CD4-positive, alpha-beta T cell treated with Interleukin-1 beta for 1 hour (primary cell): ENCODE measurements at places on chromosomes 6 and 20.

DNA sequence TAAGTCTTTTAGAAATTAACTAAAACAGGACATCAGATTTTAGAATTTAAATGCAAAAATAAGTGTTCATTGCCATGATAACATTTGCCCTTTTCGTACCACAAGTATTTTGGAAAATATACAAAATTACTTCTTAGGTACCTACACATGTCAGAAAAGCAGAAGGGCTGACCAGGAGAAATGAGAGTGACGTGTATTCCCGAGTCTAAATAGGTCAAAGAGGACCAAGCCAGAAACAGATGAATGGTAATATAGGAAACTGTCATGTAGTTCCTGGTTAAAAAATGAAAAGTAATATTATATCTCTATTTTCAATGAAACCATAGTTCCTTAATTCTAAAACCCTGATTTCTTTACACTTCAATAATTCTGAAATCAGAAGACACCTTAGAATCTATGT is 126.2 kb downstream of the IPCEF1 start:
- no peak for DNase-seq

GRCh38 chr6:2857580-2858337 is 16.1 kb upstream of the SERPINB1 start:
- DNase-seq = peak; percentile 80

DNA sequence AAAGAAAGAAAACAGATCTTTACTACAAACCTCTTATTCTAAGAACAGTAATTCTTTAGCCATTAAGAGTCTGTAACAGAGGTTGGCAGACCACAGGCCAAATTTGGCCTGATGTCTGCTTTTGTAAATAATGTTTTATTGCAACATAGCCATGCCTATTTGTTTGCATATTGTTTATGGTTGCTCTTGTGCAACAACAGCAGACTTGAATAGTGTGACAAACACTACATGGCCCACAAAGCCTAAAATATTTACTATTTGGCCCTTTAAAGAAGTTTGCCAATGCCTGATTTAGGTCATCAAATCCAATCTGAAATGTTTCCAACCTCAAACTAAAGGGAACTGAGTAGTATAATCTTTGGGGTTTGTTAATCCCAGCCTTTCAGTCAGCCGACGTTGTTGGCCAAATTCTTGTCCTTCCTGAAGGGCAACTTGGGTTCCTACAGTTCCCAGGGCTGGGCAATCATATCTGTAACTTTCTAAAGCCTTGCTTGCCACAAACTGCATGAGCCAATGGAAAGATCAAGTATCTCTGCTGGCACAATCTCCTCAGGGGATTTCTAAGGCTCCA is 33.9 kb upstream of the TBC1D20 start:
- DNase-seq = no peak

GRCh38 chr20:17917832-17918618 is 50.6 kb downstream of the SNX5 start:
- DNase-seq = no peak

DNA sequence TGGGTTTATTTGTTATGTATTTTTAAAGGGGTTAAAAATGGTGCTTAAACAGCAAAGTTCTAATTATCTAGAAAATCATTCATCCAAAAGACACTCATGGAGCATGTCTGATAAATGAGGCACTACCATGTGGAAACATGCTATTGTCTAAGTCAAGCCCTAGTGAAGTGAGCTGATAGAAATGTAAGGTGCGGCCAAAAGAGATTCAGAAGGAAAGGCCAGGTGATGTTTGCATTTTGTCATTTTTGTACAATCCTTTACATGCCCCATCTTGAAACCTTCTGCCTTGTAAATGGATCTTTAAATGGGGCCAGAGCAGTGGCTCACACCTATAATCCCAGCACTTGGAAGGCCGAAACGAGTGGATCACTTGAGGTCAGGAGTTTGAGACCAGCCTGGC is 77.3 kb downstream of the PLCG1 start:
- DNase-seq = no peak

DNA sequence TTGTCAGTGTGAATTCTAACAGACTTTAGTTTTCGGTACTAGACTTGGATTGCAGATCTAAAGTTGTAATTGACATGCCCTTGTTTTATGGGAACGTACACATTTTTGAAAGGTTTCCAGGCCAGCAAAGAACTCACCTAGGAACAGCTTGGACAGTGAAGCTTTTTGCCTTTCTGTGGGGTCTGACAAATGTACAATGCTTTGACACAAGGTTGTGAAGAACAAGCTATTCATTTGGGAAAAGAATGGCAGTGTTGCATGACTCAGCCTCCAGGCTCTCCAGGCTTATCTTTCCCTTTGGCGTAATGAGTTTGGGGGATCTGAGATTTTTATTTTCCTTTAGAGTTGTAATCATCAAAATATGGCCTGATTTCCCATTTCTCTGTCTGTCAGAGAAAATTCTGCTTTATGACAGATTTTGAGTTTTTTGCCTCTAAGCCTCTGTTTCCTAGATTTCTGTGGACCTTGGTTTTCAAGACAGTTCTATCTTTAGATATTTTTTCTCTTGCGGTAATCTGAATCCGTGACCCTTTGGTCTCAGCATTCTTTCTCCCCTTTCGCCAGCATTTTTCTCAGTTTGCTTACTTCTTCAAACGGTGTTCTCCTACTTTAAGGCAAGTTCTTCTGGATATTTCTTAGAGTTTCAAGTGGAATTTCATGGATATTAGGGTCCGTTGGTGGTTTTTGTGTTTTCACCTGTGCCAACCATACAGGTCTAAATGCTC is 221.0 kb downstream of the ADGB start:
- DNase-seq = no peak

DNA sequence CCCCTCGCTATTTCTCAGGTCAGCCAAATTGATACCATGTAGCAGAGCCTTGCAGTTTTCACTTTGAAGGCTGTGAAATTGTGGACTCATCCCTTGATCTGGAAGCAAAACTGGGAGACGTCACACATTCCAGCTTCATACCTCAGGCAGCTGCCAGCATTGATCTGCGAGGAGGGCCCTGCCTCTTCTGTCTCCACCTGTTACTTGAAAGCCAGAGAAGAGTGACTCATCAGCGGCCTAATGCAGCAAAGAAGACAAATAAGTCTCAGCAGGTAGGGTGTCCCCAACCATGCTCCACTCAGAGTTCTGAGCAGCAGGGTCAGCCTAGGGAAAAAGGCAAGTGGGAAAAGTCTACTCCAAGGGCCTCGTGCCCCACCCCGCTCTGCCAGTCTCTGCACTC is 69.4 kb upstream of the BMP2 start:
- DNase-seq = no peak

DNA sequence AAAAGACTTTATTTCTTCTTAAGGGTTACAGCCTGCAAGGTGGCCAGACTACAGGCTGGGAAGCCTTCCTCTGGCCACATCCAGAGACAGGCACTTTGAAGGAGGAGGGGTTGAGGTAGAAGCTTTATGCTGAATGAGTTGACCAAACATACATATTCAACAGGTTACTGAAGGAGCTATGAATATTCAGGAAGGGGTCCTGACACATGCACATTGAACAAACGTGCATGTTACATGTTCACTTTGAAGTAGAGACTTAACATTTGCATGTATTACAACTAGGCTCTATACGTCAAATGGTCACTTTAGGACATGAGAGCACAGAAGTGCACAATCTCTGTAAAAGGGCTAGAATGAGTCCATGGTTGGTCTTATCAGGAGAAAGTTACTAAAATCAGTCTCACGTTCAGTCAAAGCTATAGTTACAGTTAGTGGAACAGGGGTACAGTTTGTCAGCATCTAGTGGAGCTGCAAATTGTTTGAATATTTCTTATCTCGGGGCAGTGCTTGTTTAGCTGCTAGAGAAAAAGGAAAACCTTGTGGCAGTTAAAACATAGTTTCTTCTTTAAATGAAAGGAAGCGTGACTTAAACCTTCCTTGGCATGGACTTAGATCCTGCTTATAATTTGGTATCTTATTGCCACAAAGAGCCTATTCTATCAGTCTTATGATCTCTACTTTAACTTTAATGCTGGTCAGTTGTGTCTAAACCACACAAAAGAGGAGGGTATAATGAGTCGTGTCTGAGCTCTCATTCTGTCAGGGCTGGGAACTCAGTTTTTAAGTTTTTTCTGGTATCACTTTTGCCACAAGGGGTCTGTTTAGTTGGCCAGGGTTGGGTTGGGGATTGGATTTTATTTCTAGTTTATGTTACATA is 4.6 kb upstream of the ZSCAN9 start:
- no peak for DNase-seq

DNA sequence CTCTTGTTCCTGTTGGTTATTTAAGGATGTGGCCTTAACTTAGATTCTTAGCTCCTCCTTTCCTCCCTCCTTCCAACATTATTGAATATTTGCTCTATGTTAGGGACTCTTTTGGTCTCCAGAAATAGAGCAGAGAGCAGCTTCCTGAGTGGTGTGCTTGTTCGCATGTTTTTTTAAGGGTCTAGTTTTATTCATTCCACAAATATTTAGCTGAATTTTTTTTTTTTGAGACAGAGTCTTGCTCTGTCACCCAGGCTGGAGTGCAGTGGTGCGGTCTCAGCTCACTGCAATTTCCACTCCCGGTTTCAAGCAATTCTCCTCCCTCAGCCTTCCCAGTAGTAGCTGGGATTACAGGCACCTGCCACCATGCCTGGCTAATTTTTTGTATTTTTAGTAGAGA is 169.2 kb downstream of the ZFAND3 start:
- no peak for DNase-seq

DNA sequence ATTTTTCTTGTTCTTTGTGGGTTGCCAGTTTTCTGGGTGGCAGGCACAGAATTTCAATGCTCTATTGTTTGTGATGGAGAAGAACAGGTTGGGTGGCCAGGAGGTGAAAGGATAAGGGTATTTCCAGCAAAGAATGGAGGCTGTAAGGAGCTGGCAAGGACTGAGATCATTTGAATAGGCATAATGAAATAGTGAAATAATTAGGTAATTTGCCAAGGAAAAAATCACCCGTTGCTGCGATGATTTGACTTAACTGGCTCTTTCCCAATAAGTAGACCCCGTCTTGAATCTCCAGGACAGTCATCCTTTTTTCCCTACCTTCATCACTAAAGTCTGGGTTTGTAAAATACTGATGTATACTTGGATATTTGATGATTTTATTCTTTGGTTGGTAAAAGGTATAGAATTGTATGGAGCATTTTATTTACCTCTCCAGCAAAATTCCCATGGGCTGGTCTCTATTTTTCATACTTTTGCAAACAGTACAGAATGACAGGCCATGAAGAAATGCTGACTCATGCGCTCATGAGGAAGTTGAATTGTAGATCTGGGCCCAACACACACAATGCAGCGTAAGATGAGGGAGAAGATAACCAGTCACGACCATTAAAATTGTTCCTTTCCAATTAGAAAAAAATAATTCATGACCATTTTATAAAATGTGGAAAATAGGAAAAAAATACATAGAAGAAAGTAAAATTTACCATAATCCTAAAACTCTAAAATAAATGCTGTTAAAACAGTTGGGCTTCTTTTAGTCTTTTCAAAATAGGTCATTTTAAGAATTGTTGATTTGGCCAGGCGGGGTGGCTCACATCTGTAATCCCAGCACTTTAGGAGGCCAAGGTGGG is 2.4 kb upstream of the GCNT2 start:
- no peak for DNase-seq

DNA sequence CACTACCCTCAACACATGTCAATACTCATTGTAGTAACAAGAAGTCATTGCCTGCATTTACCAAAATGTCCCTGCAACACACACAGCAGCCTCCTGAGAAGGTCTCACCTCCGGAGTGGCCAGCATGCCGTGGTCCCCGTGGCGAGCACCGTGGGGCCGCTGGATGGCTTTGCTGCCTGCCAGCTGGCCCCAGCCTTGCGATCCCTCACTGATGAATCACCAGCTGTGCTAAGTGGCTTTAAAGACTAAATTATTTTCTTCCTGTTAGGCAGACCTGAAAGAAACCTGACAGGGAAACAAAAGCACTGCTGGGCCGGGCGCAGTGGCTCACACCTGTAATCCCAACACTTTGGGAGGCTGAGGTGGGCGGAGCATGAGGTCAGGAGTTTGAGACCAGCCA is 306.7 kb downstream of the CDH4 start:
- DNase-seq = no peak

DNA sequence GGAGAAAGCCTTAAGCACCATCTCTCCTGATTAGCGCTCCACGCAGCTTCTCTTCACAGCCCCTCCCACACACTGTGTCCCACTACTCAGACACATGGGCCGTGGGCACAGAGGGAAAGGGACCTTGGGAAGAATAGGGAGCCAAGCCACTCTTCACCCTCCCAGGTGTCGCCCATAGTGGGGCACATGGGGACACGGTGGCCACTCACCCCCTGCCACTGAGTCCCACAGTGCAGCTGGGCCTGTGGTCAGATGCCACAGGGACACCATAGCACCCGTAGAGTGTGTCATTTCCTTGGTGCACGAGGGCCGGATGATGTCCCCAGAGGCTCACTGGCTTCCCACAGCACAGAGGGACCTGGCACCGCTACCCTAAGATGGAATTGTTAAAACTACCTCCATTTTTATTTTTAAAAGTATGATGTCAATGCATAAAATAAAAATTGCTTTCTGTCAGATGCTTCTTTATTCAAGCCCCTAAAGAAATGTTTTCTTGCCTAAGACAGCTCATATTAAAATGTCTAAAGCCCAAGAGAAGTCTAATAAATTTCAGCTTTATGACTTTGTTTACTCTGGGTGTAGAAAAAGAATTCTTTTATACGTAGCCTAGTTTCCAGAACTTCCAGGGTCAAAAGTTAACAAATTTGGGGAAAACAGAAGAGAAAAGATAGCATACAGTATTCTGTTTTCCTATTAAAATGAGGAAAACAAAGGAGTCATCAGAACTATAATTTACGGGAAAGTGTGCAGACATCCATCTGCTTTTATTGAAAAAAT is 191.0 kb upstream of the SNX9 start:
- DNase-seq = no peak

DNA sequence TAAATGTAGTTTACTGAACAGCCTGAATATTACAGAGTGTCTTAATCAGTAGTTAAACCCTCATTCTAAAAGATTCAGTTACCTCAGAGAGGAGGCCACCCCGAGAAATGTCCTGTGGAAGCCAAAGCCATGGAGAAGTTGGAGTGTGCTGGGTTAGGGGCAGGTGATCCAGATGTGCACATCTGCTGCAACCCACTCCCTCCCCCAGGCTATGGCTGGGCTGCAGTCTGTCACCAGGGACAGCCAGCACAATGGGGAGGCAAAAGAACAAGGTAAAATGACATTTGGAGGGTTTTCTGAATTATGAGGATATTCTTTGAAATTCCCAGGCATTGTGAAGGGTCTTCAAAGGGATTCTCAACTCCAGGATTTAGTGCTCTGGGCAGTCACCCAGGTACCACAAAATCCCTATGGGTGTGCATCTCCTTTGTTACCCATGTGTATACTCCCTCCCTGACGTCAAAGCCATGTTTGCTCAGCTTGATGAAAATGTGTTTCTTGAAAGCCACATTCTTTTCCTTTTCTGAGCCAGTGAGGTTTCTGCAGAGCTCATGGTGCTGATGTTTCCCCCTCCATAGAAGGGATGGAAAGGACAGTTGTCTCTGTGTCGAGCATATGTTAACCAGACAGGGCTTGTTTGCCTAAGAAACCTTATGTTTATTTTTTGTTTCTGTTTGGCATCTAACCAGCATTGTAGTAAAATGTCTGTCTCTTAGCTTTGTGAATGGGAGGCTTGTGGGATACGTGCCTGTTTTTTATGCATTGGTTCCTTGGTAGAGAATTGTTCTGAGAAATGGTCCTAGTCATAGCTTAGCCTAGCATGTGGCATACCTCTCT is 212.3 kb upstream of the TBX18 start:
- no peak for DNase-seq

GRCh38 chr20:24995741-24996448 is 3.3 kb upstream of the APMAP start:
- DNase-seq = no peak

- DNase-seq = no peak
Observed at GRCh38 chr20:44180814-44181213, 6.2 kb downstream of the JPH2 start.

GRCh38 chr6:170291271-170292110 is 613 bp upstream of the DLL1 start:
- peak; percentile 33 for DNase-seq
